Mesothelial cell of epicardium (in vitro differentiated cells): ENCODE measurements at places on chromosomes 1 and 21. TPM values are rescaled to one million over a fixed set of nuclear protein-coding genes. Genes with fewer than 3 reads are reported as not detected.

The FMO3 gene
- total RNA-seq = not detected in 3 replicates

DNA sequence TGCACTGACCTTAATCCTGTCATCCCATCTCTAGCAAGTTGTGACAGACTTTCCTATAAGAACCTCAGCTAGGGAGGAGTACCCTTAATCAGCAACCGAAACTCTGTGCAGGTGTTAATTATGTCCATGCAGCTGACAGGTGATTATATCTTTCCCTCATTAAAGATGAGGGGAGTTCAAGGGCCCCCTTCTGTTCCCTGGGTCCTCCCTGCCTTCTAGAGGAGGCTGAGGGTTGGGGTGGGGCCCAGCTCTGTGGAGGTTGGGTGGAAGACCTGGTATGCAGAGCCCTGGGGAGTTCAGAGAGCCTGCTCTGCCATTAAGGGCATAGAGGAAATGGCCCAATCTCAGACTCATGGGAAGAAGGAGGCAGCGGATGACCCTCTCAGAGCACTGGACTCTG is 35.6 kb upstream of the CRNN start:
- no peak overlapping the region for H3K4me3 ChIP-seq
- no peaks in the 10 kb centered on the region for H3K4me1 ChIP-seq
- no peak overlapping the region for H3K27ac ChIP-seq
- no peaks in the 10 kb centered on the region for H3K27me3 ChIP-seq
- DNase-seq = no peak
- H3K36me3 ChIP-seq = no peaks in the 10 kb centered on the region

- no peaks in the 10 kb centered on the region for H3K27me3 ChIP-seq
- H3K4me3 ChIP-seq = no peak overlapping the region
- H3K27ac ChIP-seq = no peak overlapping the region
These were observed 169.5 kb upstream of the DPYD start for GRCh38 chr1:98090351-98090750.

The AMPD2 gene
- total RNA-seq = 133 to 141 TPM (median 134 TPM) in 3 replicates
